A549 treated with Mapracorat at 1 μM for 4 hours (cell line): ENCODE measurements at places on chromosomes 5 and 9. TPM values are rescaled to one million over a fixed set of nuclear protein-coding genes. Genes with fewer than 3 reads are reported as not detected.

Gene FBP1
- 0.13 TPM in 1 of 5 replicates, not detected in the others for total RNA-seq

Gene RHOBTB3
- 7.6 to 13.2 TPM (median 9.9 TPM) in 5 replicates for total RNA-seq

Gene NTRK2
- total RNA-seq: 0.02 to 0.04 TPM in 2 of 5 replicates, not detected in the others

Gene C9orf50
- total RNA-seq: 0.36 TPM in 1 of 5 replicates, not detected in the others

Gene PURA
- total RNA-seq: 4.4 to 5.3 TPM (median 5.0 TPM) in 5 replicates

Gene PTCH1
- 1.7 to 3.5 TPM (median 2.9 TPM) in 5 replicates for total RNA-seq

Gene GPRIN1
- 7.4 to 9.6 TPM (median 9.1 TPM) in 5 replicates for total RNA-seq

Gene FGF1
- total RNA-seq: 0.16 to 0.95 TPM (median 0.25 TPM) in 5 replicates

Gene SLC28A3
- total RNA-seq: 0.03 TPM in 1 of 5 replicates, not detected in the others

Gene CA9
- total RNA-seq: 4.2 to 8.9 TPM (median 6.4 TPM) in 5 replicates

Gene PCA3
- total RNA-seq: not detected in 5 replicates

Gene RGMB
- total RNA-seq: 6.0 to 8.1 TPM (median 7.0 TPM) in 5 replicates

Gene IFNW1
- not detected in 5 replicates for total RNA-seq

Gene LTC4S
- 0.58 TPM in 2 of 5 replicates, not detected in the others for total RNA-seq

Gene PHF24
- total RNA-seq: 0.07 to 0.42 TPM (median 0.24 TPM) in 5 replicates

Gene NDUFB6
- 106 to 115 TPM (median 112 TPM) in 5 replicates for total RNA-seq

Gene PHYHD1
- total RNA-seq: 0.19 to 0.28 TPM (median 0.23 TPM) in 3 of 5 replicates, not detected in the others

Gene CHSY3
- 0.04 to 0.18 TPM (median 0.15 TPM) in 5 replicates for total RNA-seq

Gene ADAMTSL1
- total RNA-seq: 0.07 to 0.13 TPM (median 0.09 TPM) in 3 of 5 replicates, not detected in the others

Gene BTNL9
- 0.56 to 1.2 TPM (median 0.95 TPM) in 5 replicates for total RNA-seq

Gene LHX3
- 0.05 to 0.20 TPM (median 0.12 TPM) in 5 replicates for total RNA-seq

Gene RMRP
- total RNA-seq: 8.1 to 20.9 TPM (median 15.0 TPM) in 4 of 5 replicates, not detected in the other

Gene NUTM2G
- not detected in 5 replicates for total RNA-seq

Gene SLC46A2
- total RNA-seq: not detected in 5 replicates

Gene PTGR1
- 306 to 351 TPM (median 337 TPM) in 5 replicates for total RNA-seq

Gene FBP2
- not detected in 5 replicates for total RNA-seq

Gene PCDHB2
- total RNA-seq: 3.3 to 13.0 TPM (median 3.7 TPM) in 5 replicates

Gene SCGB3A2
- not detected in 5 replicates for total RNA-seq

Gene SLC34A3
- 0.08 to 0.28 TPM (median 0.09 TPM) in 3 of 5 replicates, not detected in the others for total RNA-seq

Gene TLE1
- total RNA-seq: 82.6 to 93.6 TPM (median 88.1 TPM) in 5 replicates

Gene SH3RF2
- total RNA-seq: 2.0 to 2.9 TPM (median 2.2 TPM) in 5 replicates

Gene NIM1K
- 0.07 to 0.50 TPM (median 0.14 TPM) in 5 replicates for total RNA-seq

Gene OR13J1
- total RNA-seq: not detected in 5 replicates

Gene TUT7
- 9.6 to 12.6 TPM (median 11.3 TPM) in 5 replicates for total RNA-seq

Gene PTGES
- total RNA-seq: 146 to 175 TPM (median 148 TPM) in 5 replicates

Gene ADAMTSL2
- total RNA-seq: not detected in 5 replicates

Gene C5orf52
- total RNA-seq: not detected in 5 replicates

Gene PTGER4
- 3.6 to 5.1 TPM (median 4.5 TPM) in 5 replicates for total RNA-seq
